ENCODE measurements at places on chromosomes 7 and 10. TPM values are rescaled to one million over a fixed set of nuclear protein-coding genes. Genes with fewer than 3 reads are reported as not detected.

C10orf88 gene
- total RNA-seq: 9.7 TPM

GRCh38 chr10:52481986-52482555, 168.0 kb downstream of the DKK1 start:
- DNase-seq: no peak

ACTR3C gene
- total RNA-seq: 12.1 TPM

DNA sequence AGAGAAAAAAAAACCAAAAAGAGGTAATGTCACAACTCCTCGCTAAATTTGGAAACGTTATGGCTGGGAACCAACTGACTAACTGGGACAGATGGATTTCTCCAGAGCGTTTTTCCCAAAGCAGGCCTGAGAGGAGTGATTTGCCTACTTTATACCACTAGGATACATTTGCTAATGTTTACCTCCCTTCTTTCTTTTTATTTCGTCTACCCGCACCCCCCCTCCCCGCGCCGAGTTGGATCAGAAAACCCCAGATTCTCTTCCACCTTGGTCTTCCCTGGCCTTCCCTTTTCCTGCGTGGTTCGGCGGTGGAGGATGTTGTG, 7.2 kb downstream of the CPA2 start:
- peak; percentile 88 for DNase-seq

NOS3 gene
- total RNA-seq: 7.0 TPM

DNA sequence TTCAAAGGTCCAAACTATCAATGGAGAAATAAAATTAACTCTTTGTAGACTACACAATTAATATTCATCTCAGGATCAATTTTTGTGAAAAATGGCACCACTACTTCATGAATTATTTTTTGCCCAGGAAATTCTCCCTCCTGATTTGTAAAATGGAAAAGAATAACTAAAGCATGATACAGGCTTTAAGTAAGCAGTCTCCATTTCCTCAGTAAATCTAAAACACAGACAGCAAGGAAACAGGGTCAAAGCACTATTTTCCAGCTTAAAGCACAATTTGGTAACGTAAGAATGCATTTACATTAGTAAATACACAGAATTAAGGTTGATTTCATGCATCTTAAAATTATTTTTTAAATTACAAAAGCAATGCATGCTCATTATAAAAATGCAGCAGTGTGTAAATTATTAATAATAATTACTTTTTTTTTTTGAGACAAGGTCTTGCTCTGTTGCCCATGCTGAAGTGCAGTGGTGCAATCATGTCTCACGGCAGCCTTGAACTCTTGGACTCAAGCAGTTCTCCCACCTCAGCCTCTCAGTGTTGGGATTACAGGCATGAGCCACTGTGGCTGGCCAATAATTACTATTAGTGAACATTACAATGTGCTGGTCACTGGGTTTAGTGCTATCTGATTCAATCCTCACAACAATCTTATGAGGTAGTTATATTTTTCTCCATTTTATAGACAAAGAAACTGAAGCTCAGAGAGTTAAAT, 26.1 kb upstream of the VCL start:
- no peak for DNase-seq

CYP3A4 gene
- total RNA-seq: not detected

- DNase-seq: no peak
Measured at GRCh38 chr7:41060796-41061195, 642.1 kb downstream of the INHBA start.

DNA sequence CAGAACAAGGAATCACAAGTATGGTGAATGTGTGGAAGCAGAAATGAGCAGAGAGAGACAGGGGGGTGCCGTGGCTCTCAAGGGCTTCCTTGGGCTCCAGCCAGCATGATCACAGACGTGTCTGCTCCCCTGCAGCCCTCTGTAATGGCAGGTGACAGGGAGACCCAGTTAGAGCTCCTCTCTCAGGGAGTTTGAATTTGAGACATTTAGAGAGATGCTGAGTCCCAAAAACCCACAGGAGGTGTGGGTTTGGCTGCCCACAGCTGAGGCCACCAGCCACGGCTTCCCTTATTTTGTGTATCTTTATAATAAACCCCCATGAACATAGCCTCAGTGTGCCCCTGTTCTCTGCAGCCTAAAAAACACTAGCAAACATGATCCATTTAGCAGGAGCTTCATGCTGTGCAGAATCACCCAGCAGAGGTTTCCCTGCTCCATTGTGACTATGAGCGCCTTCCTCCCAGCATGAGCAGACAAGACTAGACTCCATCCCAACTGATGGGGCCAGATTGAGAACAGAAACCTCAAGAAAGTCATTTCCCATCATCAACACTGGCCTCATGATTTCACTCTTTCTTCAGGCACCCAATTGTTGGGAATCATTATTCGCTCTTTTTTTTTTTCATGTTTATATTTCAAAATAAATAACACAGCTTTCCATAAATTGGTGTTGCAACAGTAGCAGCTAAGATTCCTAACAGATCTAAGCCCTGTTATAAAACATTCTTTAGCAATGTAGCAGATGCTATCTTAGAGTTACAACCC, 13.4 kb downstream of the NOD1 start:
- DNase-seq: no peak

GNAT3 gene
- 4.0 TPM for total RNA-seq

Measured in tongue (tissue), 3 donors.